ENCODE measurements at places on chromosomes 12 and 14.

DNA sequence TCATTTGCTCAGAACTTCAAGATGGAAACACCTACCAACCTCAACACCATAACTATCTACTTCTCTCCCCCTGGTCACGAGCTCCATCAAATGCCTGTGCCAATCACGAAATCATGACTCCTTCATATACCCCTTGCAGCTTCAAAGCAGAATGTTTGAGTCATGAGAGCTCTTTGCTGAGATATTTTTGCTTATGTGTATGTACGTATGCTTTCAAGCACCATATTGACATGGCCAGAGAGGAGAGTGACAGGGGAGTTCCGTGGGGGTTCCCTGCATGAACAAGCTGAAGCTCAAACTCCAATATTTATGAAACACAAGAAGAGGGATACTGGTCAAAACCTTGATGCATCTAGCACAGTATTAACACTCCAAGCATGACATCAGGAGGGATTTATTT, 374.4 kb downstream of the DPF3 start:
- no peak for DNase-seq

GRCh38 chr14:51039252-51039651, 55.7 kb downstream of the TRIM9 start:
- no peak for DNase-seq

GRCh38 chr14:61090432-61091216, 109.6 kb downstream of the SLC38A6 start:
- DNase-seq = no peak

DNA sequence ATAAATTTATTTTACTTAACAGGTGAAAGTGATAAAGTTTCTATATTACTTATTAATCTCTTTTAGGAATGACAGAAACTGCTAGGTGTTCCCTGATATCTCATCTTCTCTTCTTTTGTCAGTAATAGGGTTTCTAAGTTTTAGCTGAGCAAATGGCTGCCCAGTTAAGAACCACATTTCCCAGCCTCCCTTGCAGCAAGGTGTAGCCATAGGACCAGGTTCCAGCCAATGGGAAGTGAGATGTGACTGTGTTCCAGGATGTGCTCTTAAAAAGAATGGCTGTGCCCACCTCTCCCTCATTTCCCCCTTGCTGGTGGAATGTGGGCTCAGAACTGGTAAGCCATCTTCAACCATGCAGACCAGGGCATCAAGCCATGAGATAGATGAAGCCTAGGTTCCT, 165.6 kb downstream of the HELB start:
- DNase-seq = peak; percentile 7

GRCh38 chr12:112160611-112161010, 35.3 kb downstream of the TRAFD1 start:
- no peak for DNase-seq

GRCh38 chr12:4296751-4297150, 23.2 kb downstream of the CCND2 start:
- DNase-seq = no peak

- DNase-seq = peak; percentile 51
Measured at GRCh38 chr12:11771895-11772502, 122.5 kb downstream of the ETV6 start.

GRCh38 chr14:100281286-100282082, 24.8 kb downstream of the SLC25A29 start:
- DNase-seq = peak; percentile 42

DNA sequence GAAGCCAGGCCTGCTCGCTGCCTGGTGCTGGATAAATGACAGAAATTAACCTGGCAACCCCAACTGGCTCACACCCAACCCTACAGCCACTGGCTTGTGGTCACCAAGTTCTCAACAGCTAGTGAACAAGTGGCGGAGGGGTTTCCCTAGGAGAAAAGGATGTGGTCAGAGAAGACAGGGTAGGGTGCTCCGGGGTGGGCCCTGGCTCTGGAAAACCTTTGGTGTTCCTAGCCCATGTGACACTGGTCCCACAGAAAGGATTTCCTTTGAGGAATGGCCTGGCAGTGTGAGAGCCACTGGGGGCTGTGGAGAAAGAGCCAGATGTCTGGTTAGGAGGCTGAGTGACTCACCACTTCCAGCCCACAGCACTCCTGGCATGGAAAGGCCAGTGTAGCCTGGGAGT, 8.7 kb downstream of the SYNE3 start:
- peak; percentile 91 for DNase-seq

DNA sequence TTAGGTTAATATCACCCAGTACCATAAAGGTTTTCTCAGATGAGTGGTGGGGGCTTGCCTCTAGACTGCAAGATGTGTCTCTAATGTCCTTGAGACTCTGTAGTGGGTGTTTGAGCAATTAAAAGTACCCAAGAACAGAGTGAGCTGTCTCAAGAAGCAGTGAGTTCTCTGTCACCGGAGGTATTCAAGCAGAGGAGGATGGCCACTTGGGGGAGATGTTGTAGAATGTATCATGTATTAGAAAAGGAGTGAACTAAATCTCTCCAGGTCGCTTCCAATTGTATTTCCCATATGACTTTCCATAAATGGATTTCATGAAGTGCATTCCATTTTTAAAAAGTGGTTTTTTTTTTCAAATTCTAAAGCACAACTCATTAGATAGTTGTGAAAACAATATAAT, 35.0 kb downstream of the SLC17A8 start:
- DNase-seq = peak; percentile 20

- DNase-seq = peak; percentile 67
Measured at GRCh38 chr14:103108749-103109207, 14.3 kb downstream of the EXOC3L4 start.

GRCh38 chr12:48104531-48104930, 1.3 kb downstream of the SENP1 start:
- no peak for DNase-seq

- DNase-seq = peak; percentile 52
Measured at GRCh38 chr12:90959538-90960139, 4.7 kb upstream of the CCER1 start.

DNA sequence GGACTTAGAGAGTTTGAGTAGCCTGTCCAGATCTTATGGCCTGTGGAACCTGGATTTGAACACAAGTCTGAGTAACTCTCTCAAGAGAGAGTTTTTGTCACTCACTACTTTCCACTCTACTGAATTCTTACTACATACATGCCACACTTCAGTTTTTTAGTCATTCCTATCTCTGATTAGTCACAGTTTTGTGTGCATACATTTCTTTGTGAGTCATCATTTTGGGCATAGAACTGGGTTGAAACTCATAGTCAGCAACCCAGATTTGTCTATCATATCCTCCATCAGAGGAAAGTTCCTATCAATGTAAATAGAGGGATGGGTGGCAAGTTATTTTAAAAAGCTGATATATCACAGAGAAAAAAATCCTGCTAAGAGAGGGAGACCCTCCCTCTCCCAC, 42.9 kb downstream of the FLRT2 start:
- DNase-seq = peak; percentile 0

GRCh38 chr12:27751386-27752047, 28.5 kb upstream of the KLHL42 start:
- no peak for DNase-seq

DNA sequence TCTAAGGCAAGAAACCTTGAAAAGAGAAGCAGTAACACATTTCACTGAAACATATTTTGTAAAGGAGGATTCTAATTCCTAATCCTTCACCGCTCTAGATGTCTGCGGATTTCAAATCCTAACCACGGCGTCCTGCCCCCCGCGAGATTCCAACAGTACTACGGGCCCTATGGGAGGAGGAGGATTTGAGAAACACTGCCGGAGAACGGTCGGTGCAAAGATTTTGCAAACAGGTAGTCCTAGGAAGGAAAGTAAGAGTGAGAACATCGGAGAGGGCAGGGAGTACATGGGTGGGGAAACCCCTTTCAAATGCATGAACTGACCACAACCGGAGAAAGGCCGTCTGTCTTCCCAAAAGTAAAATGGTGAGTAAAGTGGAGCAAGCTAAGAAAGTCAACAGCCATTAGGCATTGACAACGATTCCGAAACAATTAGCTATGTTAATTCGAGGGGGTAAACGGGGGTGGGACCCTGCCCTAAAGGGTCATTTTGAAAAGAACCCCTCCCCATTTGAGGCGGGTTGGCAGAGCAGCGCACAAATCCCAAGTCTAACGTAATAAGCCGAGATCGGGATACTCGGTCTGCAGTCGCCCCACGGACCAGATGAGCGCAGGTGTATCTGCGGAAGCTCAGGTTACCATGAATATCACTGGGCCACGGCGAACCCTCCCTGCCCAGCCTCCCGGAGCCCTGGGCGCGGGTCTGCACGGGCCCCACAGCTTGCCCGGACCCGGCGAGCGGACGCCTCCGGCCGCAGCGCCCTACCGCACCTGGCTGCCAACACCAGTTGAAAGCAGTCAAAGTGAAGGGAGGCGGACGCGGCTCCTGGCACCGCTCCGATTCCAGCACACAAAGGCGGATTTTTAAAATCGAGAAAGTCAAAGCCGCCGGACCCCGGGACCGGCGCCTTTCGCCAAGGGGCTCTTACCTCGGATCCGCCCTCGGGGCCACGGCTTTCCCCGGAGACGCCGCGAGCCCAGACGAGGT, 662 bp downstream of the EPS8 start:
- peak; percentile 66 for DNase-seq
